ENCODE measurements at places on chromosomes 6 and 20. TPM values are rescaled to one million over a fixed set of nuclear protein-coding genes. Genes with fewer than 3 reads are reported as not detected.

The GGT7 gene
- total RNA-seq, result 7.8 TPM

The GSTA2 gene
- total RNA-seq, result not detected

The DDO gene
- 0.09 TPM for total RNA-seq

The ZKSCAN3 gene
- total RNA-seq, result 1.9 TPM

The IPCEF1 gene
- total RNA-seq, result 0.10 TPM

The RAET1G gene
- total RNA-seq, result 7.9 TPM

The CYP39A1 gene
- total RNA-seq, result not detected

The FAM83C gene
- 0.09 TPM for total RNA-seq

The THEMIS gene
- not detected for total RNA-seq

The FAM110A gene
- 5.1 TPM for total RNA-seq

The TSHZ2 gene
- not detected for total RNA-seq

The ACTL10 gene
- not detected for total RNA-seq

The SNPH gene
- total RNA-seq, result 3.1 TPM

The LTB gene
- 0.32 TPM for total RNA-seq

The GCNT2 gene
- 5.1 TPM for total RNA-seq

The HAO1 gene
- total RNA-seq, result not detected

The DPPA5 gene
- total RNA-seq, result not detected

The DOK5 gene
- not detected for total RNA-seq

The TFAP2B gene
- not detected for total RNA-seq

The FARS2 gene
- total RNA-seq, result 11.7 TPM

The ZNF133 gene
- 11.4 TPM for total RNA-seq

The SLC35B2 gene
- 58.2 TPM for total RNA-seq

The CHRNA4 gene
- 0.61 TPM for total RNA-seq

The TUBB1 gene
- not detected for total RNA-seq

The ZNF512B gene
- total RNA-seq, result 13.0 TPM

The PHACTR1 gene
- total RNA-seq, result not detected

The LZTS3 gene
- 6.7 TPM for total RNA-seq

The KIAA1755 gene
- total RNA-seq, result 0.18 TPM

The GPLD1 gene
- total RNA-seq, result 0.45 TPM

The SLCO4A1 gene
- 10.3 TPM for total RNA-seq

The NFATC2 gene
- 7.7 TPM for total RNA-seq

The PROKR2 gene
- not detected for total RNA-seq

The ASIP gene
- total RNA-seq, result not detected

The SYNDIG1 gene
- total RNA-seq, result 1.4 TPM

The PRDM13 gene
- 1.0 TPM for total RNA-seq

The PMEPA1 gene
- total RNA-seq, result 347 TPM

The LTA gene
- 0.10 TPM for total RNA-seq

The ADGB gene
- not detected for total RNA-seq

The RFX6 gene
- not detected for total RNA-seq

The C4B gene
- 0.48 TPM for total RNA-seq

The CST9 gene
- total RNA-seq, result not detected

The MMP24 gene
- 35.6 TPM for total RNA-seq

The ELOVL4 gene
- 1.6 TPM for total RNA-seq

The FOXA2 gene
- 19.6 TPM for total RNA-seq

The WFDC10A gene
- total RNA-seq, result not detected

The CPXM1 gene
- 0.04 TPM for total RNA-seq

The TSBP1 gene
- not detected for total RNA-seq

The SRMS gene
- total RNA-seq, result 0.14 TPM

The PAQR8 gene
- 1.3 TPM for total RNA-seq

Data from A549 treated with dexamethasone at 1 μM for 4 hours (cell line).